Activated CD8-positive, alpha-beta T cell treated with anti-CD3 and anti-CD28 coated beads, Interleukin-2, amount 10 ng/mL, durations not matched to agents 7 days and 5 days (primary cell): ENCODE measurements at places on chromosomes 3 and 15. TPM values are rescaled to one million over a fixed set of nuclear protein-coding genes. Genes with fewer than 3 reads are reported as not detected.

- DNase-seq = no peak
Measured at GRCh38 chr3:11953778-11954177, 50.4 kb upstream of the SYN2 start.

Gene PLAAT1
- total RNA-seq = not detected

- no peak for DNase-seq
Measured at GRCh38 chr3:119662604-119663373, 2.4 kb upstream of the POPDC2 start.

DNA sequence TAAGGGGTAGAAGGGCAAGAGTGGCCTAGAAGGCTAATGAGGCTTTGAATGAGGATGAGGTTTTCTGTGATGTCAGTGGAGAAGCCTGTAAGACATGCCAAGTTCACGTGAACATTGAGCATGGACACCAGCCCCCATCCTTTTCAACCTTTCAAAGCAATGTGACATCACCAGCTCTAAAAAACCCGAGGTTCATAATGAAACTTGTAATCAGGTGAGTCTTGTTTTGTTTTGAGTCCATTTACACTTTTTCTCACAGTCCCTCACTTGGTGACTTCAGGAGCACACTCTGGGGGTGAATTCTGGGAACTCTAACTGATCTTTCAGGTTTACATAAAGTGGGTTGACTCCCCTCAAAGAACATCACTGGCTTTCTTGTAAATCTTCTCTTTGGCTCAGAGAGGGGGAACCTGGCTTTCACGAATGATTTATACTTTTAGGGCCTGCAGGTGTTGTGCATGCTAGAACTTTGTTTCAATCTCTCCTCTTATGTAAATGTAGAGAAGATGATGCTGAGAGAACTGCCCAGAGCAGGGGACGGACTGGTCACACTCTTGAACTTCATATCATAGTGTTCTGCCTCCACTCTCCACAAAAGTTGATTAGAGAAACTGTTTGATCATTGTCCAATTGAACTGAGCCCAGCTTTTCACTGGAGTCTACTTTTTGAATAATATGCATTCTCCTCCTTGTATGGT, 224.7 kb upstream of the SATB1 start:
- peak; percentile 67 for DNase-seq

DNA sequence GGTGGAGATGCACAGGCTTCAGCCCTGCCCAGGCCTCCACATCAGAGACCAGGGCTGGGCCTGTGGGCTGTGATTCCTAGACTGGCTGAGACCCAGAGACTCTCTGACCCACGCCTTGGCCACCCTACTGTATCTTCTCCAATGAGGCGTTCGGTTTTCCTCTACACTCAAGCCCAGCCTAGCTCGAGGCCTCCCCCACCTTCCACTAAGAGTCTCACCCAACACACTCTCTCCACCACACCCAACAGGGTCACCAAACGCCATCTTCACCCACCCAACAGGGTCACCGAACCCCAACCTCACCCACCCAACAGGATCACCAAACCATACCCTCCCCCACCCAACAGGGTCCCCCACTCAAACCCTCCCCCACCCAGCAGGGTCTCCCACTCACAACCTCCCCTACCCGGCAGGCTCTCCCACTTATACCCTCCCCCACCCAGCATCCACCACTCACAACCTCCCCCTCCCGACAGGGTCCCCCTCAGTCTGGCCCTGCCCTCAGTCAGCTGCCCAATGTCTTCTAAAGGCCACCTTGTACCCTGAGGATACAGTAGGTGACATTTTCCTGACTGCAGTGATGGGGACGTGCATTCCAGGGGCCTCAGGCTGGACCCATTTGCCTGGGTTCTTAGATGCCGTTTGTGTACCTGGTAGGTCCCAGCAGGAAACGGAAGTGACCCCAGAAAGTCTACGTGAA, 20.4 kb downstream of the CFAP100 start:
- no peak for DNase-seq

DNA sequence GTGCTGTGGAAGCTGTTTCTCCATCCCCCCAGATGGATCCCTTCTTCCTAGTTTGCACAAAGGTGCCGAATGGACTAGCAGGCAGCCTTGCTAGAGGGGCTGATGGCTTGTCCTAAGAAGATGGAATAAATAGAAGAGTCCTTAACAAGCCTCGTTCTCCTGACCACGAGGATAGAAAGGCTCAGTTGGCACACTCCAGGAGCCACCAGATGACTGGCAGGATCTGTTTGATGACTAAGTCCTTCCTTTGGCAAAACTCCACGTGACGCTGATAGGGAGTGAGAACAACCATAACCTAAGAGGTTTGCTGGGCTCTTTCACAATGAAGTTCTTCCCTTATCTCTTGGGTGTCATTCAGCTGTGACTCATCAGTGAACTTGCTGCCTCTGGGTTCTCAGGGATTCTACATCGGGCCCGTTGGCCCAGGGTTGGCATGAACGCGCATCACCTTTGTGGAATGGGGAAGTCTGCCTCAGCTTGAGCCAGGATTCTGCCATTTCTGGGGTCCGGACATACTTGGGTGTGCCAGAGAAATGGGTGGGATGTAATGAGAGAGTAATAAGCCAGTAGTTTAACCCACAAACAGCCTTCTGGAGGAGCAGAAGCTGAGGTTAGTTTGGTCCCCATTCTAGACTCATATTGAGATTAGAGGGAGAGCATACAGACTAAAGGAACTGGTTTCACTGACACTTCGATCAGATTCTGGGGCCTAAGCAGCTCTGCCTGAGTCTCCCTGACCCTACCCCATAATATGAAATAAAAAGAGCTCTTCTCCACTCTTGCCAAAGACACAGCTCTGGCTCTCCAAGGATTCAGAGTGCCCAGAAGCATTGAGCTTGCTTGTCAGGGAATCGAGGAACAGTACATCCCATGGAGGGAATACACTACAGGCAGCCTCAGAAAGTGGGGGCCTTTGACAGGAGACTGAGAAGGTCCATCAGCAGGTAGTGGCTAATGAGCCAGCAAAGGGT, 2.0 kb upstream of the MELTF start:
- DNase-seq = no peak

DNA sequence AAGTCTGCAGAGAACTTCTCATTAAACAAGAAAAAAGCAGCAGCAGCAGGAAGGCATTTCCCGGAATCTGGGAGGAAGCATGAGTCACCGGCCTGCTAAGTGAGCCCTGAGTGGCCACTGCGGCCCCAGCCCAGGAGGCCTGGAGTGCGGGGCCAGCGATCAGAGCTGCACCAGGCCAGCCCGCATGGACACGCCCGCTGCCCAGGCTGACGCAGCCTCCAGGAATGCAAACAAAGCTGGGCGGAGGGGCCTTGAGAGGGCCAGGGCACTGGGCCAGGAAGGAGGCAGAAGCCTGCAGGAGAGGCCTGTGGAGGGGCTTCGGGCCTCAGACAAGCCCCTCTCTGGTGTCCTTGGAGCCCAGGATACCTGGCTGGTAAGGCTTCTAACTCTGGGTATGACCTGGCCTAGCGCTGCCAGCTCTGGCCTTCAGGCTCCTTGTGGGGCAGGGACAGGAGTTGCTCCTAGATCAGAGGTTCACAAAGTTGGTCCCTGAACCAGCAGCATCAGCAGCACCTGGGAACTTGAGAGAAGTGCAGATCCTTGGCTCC, 101.2 kb downstream of the SMAD6 start:
- no peak for DNase-seq
